ENCODE measurements at places on chromosomes 13 and 19.

GRCh38 chr19:28987177-28987576, 225.8 kb downstream of the UQCRFS1 start:
- no peak for DNase-seq

- DNase-seq = no peak
These were observed 6.7 kb downstream of the DBP start for GRCh38 chr19:48630296-48631063.

DNA sequence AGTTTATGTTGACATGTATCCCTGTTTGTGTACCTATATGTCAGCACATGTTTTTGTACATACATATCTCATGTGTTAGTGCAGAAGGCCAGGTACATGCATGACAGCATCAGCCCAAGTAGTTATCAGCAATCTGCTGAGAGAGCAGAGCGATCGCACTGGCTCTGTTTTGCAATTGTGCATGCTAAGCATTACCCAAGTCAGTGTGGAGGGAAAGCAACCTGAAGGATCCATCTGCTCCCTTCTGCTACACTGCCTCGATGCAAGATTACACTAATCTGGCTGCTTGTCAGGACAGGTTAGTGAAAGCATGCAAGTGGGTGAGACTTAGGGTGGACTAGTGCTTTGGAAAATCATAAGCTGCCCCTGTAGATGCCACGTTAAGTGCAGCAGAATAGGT, 211.8 kb downstream of the PCCA start:
- peak; percentile 93 for DNase-seq

GRCh38 chr19:55464662-55465054, at the start of gene C19orf85:
Gene C19orf85, minus strand, starts transcription at chr19:55464751. Its CDS starts 197 bp downstream, at chr19:55464554.
- no peak for DNase-seq

GRCh38 chr13:30824651-30825050, 81.4 kb upstream of the MEDAG start:
- no peak for DNase-seq

- DNase-seq = no peak
These were observed 9.1 kb downstream of the AP2S1 start for GRCh38 chr19:46841458-46842083.

DNA sequence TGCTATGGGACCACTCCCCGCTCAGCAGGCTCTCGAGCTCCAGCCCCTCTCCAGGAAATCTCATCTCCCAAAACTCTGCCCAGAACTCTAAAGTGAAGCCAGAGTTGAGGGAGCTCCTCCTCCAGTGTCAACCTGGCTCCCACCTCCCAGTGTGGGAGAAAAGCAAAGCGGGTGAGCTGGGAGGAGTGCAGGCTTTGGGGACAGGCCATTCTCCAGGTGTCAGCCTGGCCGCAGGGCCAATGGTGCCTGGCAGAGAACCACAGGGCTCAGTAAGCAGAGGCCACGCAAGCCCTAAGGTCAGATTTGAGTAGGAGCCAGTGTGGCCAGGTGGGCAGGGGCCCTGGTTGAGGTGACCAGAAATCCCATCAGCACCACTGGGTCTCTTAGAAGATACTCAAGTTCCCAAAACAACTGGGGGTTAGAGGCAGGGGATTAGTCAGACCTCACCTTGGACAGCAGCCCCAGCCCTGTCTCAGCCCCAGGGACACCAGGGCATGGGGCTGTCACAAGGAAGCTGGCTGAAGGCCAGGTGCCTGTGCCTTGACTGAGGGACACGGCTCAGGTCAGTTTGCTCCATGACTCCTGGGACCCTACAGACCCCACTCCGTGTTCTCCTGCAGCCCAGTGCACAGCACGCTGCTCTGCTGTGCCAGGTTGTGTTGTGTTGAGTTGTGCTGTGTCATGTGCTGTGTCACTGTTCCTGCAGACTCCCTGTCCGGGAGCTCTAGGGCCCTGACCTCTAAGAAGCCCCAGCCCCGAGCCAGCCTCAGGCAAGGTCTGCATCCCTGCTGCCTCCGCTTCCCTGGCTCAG, 2.8 kb upstream of the ZNF181 start:
- no peak for DNase-seq

- DNase-seq = peak; percentile 37
These were observed 108.6 kb upstream of the DOCK9 start for GRCh38 chr13:99086267-99087097.

DNA sequence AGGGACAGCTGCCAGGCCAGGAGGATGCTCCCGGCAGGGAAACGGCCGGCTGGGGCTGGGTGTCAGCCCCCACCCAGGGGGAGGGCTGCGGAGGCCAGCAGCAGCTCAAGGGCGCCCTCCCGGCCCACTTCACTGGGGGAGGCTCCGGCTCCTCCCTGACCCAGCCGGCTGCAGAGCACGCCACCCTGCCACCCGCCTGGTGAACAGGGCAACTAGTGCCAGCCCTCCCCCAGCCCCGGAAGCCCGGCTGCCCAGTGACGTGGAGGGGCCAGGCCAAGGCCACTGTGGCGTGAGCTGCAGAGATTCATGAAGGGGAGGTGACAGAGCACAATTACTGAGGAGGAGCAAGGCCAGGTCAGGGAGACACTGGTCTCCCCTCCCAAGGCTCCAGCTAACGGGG, 14.7 kb downstream of the REXO1 start:
- DNase-seq = no peak

- DNase-seq = no peak
These were observed 47.9 kb downstream of the DCT start for GRCh38 chr13:94431574-94431973.
